Renal cortical epithelial cell (primary cell): ENCODE measurements at places on chromosomes 6 and 20.

DNA sequence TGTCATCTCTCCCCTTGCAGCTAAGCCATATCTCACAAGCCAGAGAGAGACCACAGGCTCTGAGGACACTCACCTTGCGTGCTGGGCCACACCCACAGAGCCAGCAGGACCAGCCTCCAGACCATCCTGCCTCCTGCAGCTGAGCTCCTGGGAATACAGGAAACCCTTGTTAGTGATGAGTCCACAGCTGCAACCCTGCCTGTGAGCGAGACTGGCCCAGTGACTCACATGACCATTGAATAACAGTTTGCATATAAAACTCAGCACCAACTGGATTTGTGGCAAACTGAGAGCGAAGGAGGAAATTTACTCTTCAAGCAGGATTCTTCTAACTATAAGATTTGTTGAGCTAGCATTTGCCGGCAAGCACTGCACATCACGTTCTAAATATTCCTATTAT is 3.0 kb downstream of the THBS2 start:
- DNase-seq: peak; percentile 51

GRCh38 chr6:7512320-7512719 is 29.2 kb upstream of the DSP start:
- DNase-seq: no peak

DNA sequence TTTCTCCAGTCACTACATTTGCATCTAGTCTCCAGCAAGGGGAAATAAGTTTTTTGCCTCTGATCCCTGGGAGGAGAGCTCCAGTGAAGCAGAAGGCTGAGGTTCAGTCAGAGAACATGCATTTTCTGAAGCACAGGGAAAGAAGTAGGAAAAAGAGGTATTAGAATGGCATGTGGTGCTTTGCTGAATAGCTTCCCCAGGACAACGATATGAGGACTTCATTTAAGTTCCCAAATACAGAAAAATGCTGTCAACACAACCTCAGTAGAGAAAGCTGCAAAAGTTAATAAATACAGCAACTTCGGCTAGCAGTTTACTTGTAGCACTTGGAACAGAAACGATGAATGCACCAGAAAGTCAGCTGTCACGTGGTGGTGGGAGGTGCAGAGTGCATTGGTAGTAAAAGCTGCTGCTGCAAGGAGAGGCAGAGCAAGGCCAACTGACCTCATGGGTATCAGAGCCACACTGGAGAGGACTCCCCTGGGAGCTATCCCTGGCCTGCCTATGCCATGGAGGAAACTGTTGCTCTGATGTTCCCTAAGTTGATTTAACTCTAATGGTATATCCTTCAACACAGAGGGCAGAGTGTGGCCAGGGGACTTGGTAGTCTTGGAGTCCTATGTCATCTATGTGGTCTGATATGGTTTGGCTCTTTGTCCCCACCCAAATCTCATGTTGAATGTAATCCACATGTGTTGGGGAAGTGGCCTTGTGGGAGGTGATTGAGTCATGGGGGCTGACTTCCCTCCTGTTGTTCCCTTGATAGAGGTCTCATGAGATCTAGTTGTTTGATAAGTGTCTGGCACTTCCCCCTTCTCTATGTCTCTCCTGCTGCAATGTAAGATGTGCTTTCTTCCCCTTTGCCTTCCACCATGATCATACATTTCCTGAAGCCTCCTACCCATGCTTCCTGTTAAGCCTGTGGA is 85.9 kb downstream of the ADTRP start:
- no peak for DNase-seq

DNA sequence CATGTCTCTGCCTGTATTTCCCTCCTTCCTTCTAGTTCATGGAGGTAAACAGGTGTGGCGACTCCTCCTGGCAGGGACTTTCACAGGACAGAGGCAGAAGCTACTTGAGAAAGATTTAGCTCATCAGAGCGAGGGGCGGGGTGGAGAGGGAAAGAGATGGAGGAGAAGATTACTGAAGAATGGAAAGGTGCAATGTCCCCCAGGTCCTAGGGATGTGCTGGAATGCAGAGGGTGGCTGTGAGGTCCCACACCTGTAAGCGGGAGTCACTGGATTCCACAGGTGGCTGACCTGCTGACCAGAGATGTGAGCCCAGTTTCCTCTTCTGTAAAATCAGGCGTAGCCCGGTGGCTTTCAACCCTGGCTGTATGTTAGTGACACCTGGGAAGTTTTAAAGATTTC is 199.2 kb upstream of the SULF2 start:
- no peak for DNase-seq

DNA sequence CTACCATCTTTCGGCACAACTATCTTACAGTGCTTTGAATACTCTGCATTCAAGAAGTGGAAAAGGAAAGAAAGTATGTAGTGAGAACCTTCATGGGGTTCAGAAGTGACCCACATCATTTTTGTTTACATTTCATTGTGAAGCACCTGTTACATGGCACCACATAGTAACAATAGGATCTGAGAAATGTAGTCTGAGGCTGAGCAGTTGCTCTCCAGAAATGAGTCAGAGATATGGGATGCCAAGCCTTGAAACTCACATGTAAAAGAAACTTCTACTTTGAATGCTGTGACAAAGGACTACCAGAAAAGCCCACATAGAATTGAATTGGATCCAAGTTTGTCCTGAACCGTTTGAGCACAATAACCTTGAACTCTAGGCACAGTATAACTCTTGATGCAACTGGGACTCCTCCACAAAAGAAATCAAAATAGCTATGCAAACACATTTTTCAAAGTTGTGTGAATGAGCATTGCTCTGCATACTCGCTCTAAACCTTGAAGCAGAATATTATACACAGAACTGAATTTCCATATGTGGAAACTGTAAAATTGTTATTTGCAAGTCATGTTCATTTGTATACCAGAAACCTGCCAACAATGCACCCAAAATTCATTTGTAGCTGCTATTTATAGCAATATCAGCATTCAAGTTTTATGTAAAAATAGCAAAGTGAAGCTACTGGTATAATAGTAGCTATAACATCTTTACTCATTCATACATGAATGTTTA is 400.9 kb upstream of the POU3F2 start:
- no peak for DNase-seq

DNA sequence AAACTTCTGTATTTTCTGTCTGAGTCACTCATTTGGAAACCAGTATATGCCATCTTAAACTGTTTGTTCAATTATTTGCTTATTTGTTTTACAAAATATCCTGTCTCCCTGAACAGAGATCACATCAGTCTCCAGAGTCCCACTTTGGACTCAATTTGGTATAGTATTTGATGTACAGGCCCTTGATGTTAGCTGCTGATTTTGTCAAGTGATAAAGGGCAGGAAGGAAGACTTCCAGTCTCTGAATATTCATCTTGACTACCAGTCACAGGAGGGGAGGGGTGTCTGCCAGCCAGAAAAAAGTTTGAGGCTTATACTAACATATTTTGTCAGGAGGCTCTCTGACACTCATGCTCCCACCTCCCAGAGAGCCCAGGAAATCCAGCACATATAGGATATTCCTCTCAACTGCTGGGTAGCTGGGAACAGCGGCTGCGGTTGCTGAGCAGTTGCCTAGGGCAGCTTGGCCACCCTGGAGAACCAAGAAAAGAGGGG is 376.8 kb upstream of the RUNX2 start:
- DNase-seq: no peak

GRCh38 chr6:79777713-79778579 is 146.8 kb downstream of the SH3BGRL2 start:
- DNase-seq: peak; percentile 49

GRCh38 chr20:5395932-5396727 is 79.4 kb upstream of the PROKR2 start:
- DNase-seq: no peak

GRCh38 chr6:53066077-53066417 is 843 bp downstream of the FBXO9 start:
- no peak for DNase-seq

DNA sequence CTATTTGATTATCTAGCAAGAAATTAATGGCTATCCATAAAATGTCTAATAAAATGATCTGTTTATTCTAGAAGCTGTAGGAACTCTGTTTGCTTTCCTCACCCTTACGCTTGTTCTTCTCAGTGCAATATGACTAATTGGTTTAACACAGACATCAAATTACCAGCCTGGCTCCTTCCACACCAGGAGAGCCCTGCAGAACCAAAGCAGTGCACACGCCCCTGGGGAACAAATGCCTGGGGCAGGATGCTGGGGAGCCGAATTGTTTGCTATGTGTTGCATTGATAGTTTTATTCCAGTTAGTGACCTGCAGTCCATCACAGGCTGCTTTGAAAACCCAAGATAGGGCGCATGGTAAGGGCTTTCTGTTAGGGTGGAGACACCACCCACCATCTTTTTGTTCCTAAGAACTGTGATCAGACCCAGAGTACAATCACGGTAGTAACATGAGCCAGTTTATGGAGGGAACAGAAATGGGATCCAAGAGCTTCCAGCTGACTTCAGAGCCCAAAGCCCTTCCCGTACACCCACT is 126.4 kb upstream of the CD93 start:
- DNase-seq: no peak

GRCh38 chr6:31307669-31308049 is 35.8 kb upstream of the HLA-C start:
- no peak for DNase-seq

GRCh38 chr6:35154262-35154661 is 13.1 kb upstream of the TCP11 start:
- no peak for DNase-seq

GRCh38 chr6:129312880-129313279 is 397.1 kb downstream of the ARHGAP18 start:
- DNase-seq: peak; percentile 85

- no peak for DNase-seq
Measured at GRCh38 chr6:43634702-43635303, 837 bp upstream of the MAD2L1BP start.

DNA sequence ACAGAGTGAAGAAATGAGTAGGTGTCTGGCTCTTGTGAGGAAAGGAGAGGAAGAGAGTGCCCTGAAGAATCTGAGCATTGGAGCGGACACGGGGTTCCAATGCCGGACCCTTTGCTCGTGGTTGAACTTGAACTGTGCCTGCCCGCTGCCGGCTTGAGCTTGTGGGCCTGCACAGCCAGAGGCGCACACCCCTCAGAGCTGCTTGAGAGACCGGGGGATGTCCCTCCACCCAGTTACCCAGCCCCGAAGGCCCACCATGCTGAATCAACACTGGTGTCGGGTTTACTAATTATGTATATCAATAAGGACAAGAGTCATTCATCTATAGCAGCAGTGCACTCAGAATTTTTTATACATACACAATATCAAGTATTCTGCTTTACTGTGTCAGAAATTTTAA is 218.3 kb upstream of the CST7 start:
- DNase-seq: no peak

DNA sequence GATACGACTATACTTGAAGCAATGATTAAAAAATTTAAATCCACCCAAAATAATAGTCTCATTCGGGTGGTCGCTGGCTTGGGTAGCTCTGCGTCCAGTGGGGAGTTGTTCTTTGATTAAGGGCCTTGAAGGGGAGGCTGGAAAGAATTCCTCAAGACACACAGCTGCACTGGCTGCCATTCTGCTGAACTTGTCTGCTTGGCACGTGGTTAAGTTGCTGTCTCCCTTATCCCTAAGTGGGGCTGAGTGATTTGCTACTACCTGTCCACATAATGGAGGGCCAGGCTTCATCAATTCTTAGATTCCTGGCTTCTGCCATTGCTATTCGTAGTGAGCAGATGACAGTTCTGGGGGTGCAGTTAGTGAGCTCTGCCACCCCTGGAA is 98.5 kb downstream of the GMPR start:
- DNase-seq: no peak

DNA sequence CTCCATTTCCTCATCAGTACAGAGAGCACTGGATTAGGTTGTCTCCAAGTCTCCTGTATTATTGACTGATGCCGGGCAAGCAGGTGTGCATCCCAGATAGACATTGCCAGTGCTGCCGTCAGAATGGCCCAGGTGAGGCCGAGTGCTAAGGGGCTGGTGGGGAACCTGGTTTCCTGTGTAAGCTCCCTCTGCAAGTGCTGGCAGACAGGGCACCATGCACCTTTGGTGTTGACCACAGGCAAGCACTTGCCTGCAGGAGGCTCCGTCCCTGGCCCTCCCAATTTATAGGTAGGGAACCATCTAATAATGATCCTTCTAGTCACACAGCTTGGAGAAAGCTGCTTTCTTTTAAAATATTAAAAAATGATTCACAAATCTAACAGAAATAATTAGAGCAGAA is 747 bp downstream of the GABRR1 start:
- DNase-seq: no peak

- peak; percentile 77 for DNase-seq
Measured at GRCh38 chr20:15100506-15101160, 763.2 kb upstream of the FLRT3 start.

DNA sequence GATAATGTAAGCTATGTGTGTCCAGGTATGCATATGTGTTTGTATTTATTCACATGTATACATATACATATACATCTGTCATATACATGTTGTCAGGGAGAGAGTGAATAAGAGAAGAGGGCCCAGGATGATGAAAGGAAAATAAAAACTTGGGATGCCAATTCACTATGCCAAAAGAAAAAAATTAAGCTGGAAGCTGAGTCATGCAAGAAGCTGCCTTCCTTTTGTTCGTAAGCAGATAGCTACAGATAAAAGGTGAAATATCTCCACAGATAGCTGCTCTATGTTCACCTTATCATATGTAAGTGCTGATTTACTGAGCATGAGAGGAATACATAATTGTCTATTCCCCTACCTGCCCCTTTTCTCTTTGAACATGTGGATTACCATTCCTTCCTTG is 579.9 kb downstream of the EPM2A start:
- no peak for DNase-seq

- peak; percentile 11 for DNase-seq
Measured at GRCh38 chr6:33668914-33669313, 42.6 kb downstream of the UQCC2 start.

DNA sequence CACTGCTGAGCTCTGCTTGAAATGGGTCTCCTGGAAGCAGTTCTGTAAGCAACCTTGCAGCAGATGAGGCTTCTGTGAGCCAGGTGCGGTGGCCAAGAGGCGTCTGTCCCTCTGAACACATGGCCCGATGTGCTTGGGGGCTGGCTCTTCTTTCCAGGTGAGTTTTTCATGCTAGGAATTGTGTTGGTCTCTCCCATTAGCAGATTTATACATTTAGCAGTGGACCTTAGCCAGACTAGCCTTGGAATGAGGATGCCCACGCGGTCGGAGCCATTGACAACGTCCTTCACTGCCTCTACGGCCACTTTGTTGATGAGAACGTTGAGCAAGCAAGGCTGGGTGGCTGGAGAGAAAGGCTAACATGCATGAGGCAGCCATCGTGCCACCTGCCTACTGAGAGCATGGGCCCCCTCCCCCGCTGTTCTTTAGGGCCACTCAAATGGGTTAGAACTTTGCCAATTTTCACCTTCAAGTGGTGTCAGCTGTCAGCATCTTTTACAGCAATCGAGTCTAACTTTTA is 33.5 kb downstream of the ERMARD start:
- DNase-seq: no peak
